ENCODE measurements at places on chromosomes 1 and 21.

- DNase-seq: no peak
These were observed 310.3 kb downstream of the MATN1 start for GRCh38 chr1:30413111-30413440.

DNA sequence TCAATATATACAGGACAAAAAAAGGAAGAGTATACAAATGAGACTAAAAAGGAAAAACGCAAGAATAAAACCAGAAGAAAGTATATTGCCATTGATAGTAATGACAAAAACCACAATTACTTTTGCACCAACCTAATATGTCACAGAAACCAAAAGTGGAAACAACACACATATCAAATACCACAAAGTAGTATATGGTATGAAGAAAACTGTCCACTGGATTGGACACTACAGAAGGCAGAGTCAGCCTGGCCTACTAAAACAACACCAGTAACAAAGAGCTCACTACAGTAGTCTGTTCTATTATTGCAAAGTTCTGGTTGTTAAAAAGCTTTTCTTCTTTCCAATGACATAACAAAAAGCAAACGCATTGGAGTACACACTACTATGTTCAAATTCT is 17.7 kb downstream of the TESK2 start:
- DNase-seq: no peak

DNA sequence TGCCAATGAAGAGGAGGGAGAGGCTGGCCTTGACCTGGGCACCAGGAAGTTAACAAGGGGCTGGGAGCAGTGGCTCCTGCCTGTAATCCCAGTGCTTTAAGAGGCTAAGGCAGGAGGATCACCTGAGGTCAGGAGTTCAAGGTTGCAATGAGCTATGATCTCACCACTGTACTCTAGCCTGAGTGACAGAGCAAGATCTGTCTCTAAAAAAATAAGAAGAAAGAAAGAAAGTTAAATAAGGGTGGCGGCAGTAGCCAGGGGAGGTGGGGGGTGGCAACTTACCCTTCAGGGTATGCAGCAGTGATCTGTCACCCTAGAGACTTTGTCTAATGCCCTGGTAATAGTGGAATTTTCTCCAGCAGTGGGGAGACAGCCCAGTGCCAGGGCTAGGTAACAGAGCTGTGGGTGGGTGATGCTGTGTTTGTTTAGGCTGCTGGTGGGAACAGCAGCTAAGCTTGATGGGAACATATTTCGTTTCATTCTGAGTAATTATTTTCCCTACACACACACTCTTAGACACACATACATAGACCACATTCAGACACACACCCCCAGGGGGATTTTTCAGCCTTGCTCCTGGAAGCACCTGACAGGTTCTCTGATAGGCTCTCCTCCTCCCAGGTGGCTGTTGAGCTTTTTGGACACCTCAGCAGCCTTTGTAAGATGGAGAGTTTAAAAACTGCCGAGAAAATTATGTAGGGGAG is 11.3 kb upstream of the SYT6 start:
- no peak for DNase-seq

GRCh38 chr1:31920956-31921355 is 17.2 kb downstream of the PTP4A2 start:
- no peak for DNase-seq

GRCh38 chr1:37865348-37866120 is 6.1 kb upstream of the MTF1 start:
- no peak for DNase-seq

DNA sequence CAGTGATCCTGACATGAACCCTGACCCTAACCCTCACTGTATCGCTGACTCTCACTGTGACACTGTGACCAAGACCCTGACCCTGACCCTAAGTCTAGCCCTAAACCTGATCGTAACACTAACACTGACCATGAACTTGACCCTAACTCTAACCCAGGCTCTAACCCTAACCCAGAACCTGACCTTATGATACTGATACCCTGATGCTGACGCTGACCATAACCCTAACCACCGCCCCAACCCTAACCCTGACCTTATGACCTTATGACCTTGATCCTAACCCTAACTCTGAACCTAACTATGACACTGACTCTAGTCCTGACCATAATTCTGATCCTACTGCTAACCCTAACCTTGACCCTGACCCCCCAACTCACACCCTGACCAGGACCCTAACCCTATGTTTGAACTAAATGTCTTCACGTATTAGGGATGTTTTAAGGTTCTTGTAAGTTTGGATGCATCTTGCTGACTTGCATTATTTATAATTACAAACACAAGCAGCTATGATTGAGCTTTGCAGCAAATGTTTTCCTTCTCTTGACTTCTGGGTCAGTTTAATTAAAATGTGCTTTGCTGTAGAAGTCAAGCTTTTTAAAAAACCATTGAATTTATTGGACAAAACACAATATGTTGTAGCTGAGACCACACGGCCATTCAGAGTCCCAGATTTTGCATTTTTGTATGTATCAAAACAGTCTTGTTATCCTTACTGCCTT is 23.9 kb upstream of the PRSS38 start:
- peak; percentile 60 for DNase-seq

DNA sequence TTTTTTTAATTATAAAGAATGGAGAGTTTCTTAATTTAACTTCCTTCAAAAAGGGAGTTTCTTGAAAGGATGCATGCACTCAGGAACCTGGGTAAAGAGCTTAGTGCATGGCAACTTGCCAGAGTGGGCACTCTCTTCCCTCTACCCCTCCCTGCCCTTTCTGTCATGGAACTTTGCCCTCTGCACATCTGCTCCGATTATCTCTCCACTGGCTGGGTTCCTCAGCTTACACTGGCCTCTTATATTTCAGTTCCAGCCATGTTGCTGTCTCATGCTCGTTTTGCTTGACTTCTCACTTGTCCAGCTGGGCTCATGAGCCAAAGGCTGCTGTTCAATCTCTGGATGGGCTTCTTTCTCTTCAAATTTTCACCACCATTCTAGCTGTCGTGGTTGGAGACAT is 87.0 kb downstream of the NCAM2 start:
- no peak for DNase-seq

DNA sequence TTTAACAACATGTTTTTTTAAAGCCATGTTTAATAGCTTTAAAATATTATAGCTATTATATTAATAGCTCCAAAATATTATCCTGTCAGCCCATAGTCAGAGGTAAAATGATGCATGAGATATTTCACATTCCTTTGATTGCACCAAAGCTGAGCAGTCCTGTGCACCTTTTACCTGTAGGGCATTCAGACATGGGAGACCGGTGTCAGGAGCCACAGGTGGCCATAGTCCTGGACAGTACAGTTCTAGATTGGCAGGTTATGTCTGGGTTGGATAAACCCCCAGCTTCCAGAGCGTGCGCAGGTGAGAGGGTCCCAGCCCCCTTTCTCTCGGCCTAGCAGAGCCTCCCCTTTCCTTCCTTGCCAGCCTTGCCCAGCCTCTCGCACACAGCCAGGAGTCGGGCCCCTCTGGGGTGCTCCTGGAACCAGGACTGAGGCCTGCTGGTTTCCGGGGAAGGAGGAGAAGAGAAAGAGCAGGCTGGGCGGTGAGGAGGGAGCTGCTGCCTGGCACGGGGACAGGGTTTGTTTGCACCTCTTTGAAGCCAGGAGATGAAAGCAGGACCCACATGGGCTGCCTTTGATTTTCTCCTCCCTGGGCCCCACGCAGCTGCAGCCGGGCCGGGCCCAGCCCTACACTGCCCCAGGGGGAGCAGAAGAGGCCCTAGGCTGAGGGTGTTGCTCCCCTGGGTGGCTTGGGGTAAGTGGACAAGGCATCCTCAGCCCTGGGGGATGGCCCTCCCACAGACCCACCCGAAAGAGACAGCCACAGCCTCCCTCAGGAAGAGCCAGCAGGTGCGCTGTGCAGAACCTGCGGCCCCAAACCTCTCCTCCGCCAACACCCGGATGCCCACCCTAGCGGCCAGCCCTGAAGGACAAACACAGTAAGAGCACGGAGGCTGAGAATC is 75.2 kb upstream of the TARDBP start:
- DNase-seq: peak; percentile 72

GRCh38 chr1:206882555-206882954 is 14.7 kb upstream of the IL24 start:
- DNase-seq: no peak

- no peak for DNase-seq
These were observed 83.7 kb upstream of the CHRM3 start for GRCh38 chr1:239302696-239303095.

- DNase-seq: no peak
These were observed 8.8 kb downstream of the PGLYRP4 start for GRCh38 chr1:153339802-153340201.

- DNase-seq: no peak
These were observed 63.4 kb downstream of the NTMT2 start for GRCh38 chr1:170209125-170209524.

DNA sequence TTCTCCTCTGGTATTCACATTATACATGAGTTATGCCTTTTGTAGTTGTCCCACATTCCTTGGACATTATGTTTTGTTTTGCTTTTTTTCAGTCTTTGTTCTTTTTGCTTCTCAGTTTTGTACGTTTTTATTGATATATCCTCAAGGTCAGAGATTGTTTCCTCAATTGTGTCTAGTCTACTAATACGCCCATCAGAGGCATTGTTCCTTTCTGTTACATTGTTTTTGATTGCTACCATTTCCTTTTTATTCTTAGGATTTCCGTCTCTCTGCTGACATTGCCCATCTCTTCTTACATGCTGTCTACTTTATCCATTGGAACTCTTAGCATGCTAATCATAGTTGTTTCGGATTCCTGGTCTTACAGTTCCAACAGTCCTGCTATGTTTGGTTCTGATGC is 27.8 kb upstream of the MPC2 start:
- DNase-seq: no peak

GRCh38 chr1:64828829-64829228 is 84.0 kb downstream of the RAVER2 start:
- no peak for DNase-seq

- no peak for DNase-seq
These were observed 46.4 kb upstream of the TMEM51 start for GRCh38 chr1:15107058-15107687.

DNA sequence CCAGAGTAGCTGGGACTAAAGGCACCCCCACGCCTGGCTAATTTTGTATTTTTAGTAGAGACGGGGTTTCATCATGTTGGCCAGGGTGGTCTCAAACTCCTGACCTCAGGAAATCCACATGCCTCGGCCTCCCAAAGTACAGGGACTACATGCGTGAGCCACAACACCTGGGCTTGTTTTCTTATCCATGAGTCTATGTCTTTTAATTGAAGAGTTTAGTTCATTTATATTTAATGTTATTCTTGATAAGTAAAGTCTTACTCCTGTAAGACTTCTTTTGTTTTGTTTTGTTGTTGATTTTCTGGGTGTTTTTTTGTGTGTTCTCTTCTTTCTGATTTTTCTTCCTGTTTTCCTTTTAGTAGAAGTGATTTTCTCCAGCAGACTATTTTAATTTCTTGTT is 621.0 kb downstream of the LTN1 start:
- no peak for DNase-seq

- DNase-seq: no peak
These were observed 57.4 kb upstream of the TMPRSS15 start for GRCh38 chr21:18460979-18461378.

GRCh38 chr1:25566176-25566729 is 22.8 kb downstream of the LDLRAP1 start:
- DNase-seq: no peak

DNA sequence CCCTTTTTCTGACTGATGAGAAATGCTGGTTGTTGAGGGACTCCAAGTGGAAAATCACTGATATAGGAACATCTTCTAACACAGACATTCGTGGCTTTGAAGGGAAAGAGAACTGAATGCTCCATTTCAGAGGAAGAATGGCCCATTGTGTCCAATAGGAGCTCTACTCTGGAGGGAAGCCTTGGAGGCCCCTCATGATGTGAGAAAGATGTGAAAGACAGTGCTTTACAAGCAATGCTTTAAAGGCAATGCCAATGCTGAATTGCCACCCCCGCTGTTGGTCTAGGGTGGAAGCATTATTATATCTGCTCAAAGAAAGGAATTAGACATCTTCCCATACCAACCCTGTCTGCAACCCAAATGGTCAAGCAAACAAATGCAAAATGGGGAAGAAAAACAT is 13.7 kb downstream of the NMNAT2 start:
- no peak for DNase-seq

DNA sequence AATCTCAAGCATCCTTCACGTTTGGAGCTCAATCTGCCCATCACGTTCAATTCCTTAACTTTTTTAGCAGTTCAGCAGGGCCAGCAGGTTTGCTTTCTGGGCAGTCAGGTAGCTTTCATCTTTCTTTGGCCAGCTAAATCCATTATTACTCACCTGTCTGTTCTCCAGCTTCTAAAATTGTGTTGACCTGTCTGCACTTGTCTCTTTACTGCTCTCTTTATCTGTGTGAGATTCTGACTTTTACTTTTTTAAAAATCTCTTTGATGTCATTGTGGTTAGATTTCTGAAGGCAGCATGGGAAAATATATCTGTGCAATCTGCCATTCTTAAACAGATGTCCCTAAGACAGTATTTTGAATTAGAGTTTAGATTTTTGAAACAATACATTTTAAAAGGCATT is 24.9 kb upstream of the CYYR1 start:
- no peak for DNase-seq

- DNase-seq: no peak
These were observed 130.3 kb upstream of the SPATA6 start for GRCh38 chr1:48602349-48602748.

GRCh38 chr1:232186931-232187330 is 443.0 kb downstream of the SIPA1L2 start:
- no peak for DNase-seq

DNA sequence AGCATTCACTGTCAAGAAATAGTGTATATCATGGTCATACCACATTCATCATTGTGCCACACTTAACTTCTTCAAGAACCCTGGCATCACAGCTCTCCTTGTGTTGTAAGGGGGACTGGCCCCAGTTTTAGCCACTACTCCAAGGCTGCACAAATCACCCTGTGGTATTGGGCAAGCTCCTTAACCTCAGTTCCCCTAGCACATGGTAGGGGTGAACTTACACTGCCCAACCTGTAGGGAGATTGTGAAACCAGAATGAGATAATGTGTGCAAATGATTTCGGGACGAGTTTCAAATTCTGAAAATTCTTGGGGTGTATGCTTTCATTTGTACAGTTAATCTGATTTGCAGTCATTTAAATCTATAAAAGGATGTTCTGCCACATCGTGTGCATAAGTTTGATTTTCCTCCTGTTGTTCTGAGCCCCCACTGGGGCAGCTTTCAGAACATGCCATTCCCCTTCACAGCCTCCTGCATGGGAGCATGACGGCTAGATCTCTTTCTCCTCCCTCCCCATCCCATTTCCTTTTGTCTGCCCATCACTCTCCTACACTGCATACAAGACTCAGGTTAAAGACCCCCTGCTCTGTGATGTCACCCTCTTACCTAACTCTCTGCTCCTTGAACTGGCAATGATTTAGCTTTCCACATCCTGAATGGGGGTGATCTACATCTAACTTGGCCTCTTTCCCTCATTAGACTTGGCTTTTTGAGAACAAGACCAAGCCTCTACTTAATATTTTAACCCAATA is 290.3 kb downstream of the CHRM3 start:
- DNase-seq: no peak

DNA sequence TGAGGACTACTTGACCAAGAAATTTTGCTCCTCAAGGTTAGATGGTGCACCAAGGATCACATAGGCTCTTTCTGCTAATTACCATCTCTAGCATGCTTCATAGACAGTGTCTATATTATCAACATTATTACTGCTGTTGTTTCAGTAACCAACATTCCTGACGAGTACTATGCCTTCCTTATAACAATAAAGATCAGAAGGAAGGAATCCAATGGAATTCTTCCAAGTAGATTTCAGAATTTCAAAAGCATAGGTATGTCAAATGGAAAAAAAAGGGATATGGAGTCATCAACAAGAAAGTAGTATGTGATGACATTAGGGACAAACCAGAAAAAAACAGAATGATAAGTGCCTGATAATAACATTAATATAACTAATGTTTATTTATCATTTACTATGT is 39.6 kb upstream of the LPGAT1 start:
- DNase-seq: no peak

- no peak for DNase-seq
These were observed 181.1 kb downstream of the IGSF21 start for GRCh38 chr1:18288722-18289121.
